ENCODE measurements at places on chromosomes 7 and 10. TPM values are rescaled to one million over a fixed set of nuclear protein-coding genes. Genes with fewer than 3 reads are reported as not detected.

The LIPM gene
- not detected for total RNA-seq

The PTPN20 gene
- 10.0 TPM for total RNA-seq

The TRPV5 gene
- total RNA-seq: 0.16 TPM

The OR2A7 gene
- total RNA-seq: 5.7 TPM

The CPA4 gene
- 3.6 TPM for total RNA-seq
